ENCODE measurements at places on chromosomes 7 and 10.

- DNase-seq = no peak
Observed at GRCh38 chr10:24180891-24181290, 28.0 kb upstream of the KIAA1217 start.

DNA sequence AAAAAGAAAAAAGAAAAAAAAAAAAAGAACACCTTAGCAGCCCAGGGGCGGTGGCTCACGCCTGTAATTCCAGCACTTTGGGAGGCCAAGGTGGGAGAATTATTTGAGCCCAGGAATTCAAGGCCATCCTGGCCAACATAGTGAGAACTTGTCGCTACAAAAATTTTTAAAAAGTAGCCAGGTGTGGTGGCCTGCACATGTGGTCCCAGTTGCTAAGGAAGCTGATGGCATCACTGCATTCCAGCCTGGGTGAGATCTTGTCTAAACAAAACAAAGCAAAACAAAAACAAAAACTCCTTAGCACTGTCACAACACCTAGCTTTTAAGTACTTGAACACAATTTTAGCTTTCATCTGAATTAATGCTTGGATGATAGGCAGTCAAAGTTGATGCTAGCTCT lies 86.3 kb upstream of the MKLN1 start:
- DNase-seq = no peak

DNA sequence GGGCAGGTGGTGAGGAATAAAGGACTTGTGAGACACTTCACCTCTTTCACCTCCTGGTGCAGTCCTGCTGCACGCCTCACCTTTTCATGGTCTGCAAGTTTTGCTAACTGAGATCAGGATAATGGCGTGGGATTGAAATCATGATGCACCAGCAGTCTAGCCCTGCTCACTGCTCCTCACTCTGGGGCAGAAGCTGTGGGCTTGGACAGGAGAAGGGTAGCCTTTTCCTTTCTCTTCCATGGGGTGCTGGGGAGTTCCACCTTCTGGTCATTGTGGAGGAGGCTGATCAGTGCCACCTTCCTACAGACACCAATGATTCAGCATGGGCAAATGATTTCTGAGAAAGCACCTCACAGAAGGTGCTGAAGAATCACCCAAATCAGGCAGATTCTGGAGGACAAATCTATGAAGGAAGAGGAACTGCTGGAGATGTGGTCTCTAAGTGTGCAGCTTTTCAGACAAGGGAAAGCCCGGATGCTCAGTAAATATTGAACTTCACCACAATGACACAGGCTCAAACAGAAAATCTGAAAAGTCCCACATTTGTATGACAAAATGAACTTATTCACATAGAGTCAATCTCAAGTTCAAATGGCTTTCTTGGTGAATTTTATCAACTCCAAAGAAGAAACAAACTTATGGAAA lies 19.7 kb downstream of the MBL2 start:
- DNase-seq = no peak

- DNase-seq = no peak
Observed at GRCh38 chr7:26447116-26447515, 155.5 kb downstream of the SNX10 start.

DNA sequence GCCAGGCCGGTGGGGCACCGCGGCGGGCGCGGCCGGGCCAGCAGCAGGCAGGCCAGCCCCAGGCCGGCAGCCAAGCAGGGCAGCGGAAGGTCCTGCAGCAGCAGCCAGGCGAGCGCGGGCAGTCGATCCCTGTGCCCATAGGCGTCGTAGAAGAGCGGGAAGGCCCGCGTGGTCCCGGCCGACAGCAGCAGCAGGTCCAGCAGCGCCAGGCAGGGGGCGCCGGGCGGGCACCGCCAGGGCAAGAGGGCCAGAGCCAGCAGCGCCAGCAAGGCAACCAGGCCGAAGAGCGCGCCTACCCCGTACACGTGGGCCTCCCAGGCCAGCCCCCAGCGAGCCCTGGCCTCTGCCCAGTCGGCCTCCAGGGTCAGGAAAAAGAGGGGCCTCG lies 8.4 kb upstream of the RBM28 start:
- peak; percentile 39 for DNase-seq

GRCh38 chr10:132848951-132849545 lies 63.1 kb upstream of the NKX6-2 start:
- no peak for DNase-seq

- no peak for DNase-seq
Observed at GRCh38 chr7:10618953-10619352, 354.7 kb upstream of the PHF14 start.

- no peak for DNase-seq
Observed at GRCh38 chr10:42753507-42754154, 29.0 kb upstream of the BMS1 start.

- no peak for DNase-seq
Observed at GRCh38 chr7:157625973-157626742, 289.4 kb downstream of the DNAJB6 start.

DNA sequence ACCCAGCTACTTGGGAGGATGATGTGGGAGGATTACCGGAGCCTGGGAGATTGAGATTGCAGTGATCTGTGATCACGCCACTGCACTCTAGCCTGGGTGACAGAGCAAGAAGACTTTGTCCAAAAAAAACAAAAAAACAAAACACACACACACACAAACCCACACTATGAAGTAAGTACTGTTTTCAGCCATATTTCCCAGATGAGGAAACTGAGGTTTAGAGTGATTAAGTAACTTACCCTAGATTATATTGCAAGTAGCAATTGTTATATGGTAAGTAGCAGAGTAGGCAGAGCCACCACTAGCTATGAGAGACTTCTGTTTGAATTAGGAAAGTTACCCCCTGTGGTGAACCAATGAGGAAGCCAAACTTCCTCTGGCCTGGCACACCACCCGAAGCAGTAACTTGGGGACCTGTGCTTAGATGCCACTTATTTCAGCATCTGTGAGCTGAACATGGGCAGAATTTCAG lies 61.9 kb downstream of the MCU start:
- no peak for DNase-seq

- DNase-seq = no peak
Observed at GRCh38 chr10:65559369-65559768, 1366.5 kb upstream of the LRRTM3 start.

GRCh38 chr10:101934686-101935305 lies 91.2 kb upstream of the KCNIP2 start:
- DNase-seq = no peak
